Activated T-cell treated with anti-CD3 and anti-CD28 coated beads for 24 hours (primary cell): ENCODE measurements at places on chromosomes 5 and 9.

- no peak for DNase-seq
Measured at GRCh38 chr5:140321796-140322195, 18.9 kb upstream of the PFDN1 start.

DNA sequence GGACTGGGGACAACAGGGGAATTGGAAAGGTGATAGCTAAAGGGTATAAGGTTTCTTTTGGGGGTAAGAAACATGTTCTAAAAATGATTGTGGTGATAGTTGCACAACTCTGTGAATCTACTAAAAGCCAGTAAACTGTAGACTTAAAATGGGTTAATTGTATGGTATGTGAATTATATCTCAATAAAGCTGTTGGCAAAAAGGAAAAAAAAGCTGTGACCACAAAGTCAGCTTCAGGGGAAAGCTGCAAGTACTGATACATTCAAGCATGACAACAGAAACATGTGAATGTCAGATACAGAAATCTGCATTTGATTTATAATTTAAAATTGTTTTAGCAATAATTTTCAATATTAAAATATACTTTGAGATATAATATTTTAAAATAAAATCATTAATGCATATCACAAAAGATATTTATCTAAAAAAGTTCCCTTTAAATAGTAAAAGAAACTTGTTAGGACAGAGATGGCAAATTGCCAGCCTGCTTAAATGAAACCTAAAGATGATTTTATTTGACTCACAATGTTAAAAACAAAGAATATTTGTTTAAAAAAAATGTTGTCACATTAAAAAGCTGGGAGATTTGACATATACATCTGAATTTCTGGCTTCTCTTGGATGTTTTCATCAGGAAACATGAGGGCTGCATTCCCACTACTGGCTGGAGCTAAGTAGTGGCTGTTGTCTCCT, 66.0 kb downstream of the TBCA start:
- DNase-seq: no peak

- DNase-seq: no peak
Measured at GRCh38 chr5:112757468-112758208, 20.0 kb downstream of the APC start.

DNA sequence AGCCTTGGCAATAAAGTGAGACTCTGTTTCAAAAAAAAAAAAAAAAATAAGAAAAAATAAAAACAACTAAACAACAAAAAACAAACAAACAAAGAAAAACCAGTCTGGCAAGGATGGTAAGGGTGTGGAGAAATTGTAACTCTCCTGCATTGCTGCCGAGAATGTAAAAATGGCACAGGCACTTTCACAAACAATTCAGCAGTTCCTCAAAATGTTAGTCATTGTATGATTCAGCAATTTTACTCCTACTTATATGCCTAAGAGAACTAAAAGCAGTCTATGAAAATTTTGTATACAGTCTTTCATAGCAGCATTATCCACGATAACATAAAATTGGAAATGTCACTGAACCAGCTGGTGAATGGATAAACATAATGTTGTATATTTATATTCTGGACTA, 280.4 kb downstream of the CDH9 start:
- DNase-seq: no peak

DNA sequence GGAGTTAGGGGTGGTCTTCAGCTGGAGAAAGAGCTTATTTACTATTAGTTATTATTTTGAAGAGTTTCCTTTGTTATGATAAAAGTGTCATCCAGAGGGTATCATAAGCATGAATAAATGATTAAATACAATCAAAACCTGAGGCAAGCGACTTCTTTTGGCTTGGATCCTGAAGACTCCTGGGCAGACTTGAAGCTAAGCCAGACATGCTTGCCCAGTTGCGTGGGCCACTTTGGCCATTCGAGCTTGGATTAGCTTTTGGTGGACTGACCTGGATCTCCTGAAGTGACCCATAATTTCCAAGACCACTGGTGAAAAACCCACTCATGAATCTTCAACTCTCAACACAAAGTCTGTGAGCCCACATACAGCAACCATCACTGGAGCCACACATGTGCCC, 335.8 kb downstream of the NR2F1-AS1 start:
- no peak for DNase-seq

DNA sequence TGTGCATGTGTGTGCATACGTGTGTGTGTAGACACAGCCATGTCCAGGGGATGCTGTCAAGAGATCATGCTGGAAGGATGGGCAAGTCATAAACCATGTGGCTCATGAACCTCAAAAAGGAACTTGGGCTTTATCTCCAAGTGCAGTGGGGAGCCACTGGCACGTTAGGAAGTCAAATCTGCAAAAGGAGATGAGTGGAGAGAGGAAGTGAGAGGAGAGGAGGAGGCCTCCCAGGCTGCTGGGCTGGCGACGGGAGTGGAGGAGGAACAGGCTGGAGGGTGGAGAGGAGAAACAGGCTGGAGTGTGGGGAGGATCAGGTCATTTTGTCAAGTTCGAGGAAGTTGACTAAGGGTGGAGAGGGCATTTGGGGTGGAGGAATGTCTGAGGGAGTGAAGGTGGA, 29.2 kb upstream of the TIFAB start:
- no peak for DNase-seq

DNA sequence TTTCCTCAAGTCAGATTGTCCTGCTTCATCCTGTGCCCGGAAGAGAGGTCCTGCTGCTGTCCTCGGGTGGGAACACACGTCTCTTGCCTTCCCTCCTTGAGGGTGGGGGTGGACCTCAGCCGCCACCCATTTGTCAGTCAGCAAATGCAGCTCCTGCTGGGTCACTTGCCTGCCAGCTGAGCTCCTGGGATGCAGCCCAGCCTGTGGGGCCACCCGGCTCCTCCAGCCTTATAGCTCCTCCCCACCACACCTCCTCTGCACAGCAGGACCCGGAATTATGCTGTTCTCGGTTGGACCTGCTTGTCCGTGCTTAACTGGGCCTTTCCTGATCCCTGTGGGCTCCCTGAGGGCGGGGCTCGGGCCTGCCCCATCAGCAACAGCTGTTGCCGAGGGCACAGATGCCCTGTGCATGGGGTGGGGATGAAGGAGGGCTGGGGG, 52.7 kb downstream of the RXRA start:
- DNase-seq: no peak

DNA sequence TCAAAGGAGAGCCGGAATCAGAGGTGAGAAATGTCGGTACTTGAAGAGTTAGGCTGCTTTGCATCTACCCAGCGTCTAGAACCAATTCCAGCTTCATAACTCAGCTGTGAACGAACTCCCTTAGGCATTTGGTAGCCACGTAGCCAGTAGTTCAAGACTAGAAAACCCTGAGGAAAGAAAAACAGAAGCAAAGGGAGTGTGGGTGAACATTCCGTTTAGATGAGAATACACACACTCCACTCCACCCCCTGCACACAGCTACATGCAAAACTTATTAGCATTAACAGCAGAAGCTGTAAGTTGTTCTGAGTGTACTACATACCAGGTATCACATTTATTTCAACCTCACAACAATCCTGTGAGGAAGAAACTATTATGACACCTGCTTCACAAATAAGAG, 78.3 kb downstream of the SMIM23 start:
- DNase-seq: no peak

- no peak for DNase-seq
Measured at GRCh38 chr9:120742951-120743416, 28.7 kb upstream of the MEGF9 start.

- no peak for DNase-seq
Measured at GRCh38 chr5:50964746-50965653, 298.6 kb downstream of the PARP8 start.

DNA sequence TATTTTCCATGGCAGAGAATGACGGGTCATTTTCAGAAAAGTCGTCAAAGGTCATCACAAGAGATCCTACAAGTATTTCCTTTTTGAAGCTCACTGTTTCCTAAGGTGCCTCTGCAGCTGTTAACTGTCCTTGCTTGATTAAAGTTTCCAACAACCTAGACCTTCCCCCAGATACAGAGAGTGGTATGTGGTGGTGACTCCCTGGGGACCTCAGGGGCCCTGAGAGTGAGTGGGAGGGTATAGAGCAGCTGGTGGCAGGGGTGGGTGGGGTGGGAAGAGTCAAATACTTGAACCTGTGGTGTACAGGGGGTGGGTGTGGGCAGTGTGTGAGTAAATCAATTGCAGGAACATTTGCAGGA, 1.6 kb upstream of the CD72 start:
- no peak for DNase-seq

- no peak for DNase-seq
Measured at GRCh38 chr5:133487093-133487492, 125.2 kb downstream of the FSTL4 start.

GRCh38 chr9:37126214-37126788, 5.9 kb downstream of the ZCCHC7 start:
- DNase-seq: no peak

GRCh38 chr5:96337048-96337781, 95.8 kb downstream of the PCSK1 start:
- DNase-seq: no peak

DNA sequence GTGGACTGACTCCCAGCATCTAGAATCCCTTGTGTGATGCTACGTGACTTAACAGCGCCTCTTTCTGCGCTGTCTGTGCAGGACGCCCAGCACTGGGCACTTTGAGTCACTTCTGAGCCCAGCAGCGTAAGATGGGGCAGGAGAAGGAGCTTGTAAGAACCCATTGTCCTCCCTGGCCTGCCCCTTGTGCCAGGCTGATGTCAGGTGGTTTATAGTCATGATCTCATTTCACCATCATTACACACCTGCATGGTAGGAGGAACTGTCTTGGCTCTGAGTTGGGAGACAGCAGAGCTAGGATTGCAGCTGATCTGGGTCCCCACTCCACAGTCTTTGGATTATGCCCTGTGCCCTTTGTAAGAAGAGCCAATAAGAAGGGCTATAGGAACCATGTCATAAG, 12.2 kb downstream of the ERGIC1 start:
- DNase-seq: no peak

DNA sequence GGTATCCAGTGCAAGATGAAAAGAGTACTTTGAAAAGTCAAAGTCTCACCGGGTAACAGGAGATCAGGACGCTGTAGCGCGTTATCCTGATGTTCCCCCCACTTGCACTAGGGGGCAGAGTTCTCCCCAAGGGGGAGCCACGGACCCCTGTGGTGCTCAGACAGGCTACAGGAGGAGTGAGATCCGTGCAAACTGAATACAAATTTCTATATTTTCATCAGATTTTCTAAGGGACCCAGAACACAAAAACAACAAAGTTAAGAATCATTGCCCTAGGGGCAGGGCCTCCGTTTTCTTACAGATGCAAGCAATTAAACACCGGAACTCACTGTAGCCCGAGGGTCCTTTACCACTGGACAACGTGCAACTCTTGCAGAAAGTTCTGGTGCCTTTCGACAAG, 2.0 kb downstream of the MYO10 start:
- peak; percentile 20 for DNase-seq

GRCh38 chr5:132834057-132834456, 3.6 kb upstream of the SHROOM1 start:
- no peak for DNase-seq

- DNase-seq: no peak
Measured at GRCh38 chr9:35508069-35508468, 18.2 kb downstream of the RUSC2 start.

DNA sequence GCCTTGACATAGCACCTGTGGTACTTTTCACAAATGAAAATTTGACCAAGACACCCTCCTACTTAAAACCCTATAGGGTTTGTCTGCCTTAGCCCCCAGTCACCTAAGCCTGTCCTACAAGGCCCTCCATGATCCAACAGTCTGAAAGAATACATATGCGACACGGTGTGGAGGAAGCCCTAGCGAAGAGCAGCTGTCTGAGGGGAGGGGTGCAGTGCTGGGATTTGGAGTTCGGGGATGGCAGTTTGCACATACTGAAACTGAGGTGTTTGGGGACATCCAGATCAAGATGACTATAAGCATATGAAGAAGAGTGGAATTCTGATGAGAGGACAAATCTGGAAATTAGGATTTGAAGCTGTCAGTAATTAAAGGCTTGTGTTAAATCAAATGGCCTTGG, 7.2 kb upstream of the MYORG start:
- no peak for DNase-seq

DNA sequence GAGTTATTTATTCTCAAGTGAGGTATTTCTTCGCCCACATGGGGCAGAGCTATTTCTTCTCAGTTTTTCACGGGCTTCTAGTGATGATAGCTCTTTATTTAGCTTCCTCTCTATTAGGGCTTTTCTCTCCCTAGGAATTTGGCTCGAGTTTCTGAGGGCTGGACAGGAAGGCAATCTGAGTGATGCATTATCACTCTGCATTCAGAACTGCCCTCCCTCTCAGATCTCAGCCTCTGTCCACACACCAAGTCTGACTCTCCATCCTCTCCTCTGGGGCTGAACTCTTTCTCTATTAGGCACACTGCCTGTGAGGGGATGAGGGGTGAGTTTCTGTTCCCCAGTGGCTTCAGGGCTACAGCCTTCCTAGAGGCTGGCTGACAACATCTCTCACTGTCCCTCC, 14.9 kb upstream of the SCAMP1 start:
- DNase-seq: no peak

GRCh38 chr5:44361342-44362001, 27.7 kb downstream of the FGF10 start:
- no peak for DNase-seq

GRCh38 chr5:168286386-168286785, 5.1 kb upstream of the WWC1 start:
- DNase-seq: no peak

DNA sequence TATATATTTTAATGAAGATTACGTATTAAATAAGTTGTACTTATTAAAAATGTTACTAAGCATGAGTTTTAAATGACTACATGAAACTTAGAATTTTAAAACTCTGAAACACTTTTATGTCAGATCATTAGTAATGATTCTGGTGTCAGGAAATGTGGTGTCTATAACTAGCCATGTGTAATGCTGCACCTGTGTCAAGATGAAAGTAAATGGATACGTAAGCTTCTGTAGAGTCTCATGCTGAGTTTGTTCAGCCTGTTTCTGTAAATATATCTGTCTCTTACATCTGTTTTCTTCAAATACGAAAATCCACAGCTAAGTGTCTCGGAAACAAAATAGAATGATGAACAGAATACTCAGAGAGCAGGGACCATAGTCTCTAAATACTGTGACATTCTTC, 278.0 kb upstream of the SMC2 start:
- DNase-seq: no peak

- no peak for DNase-seq
Measured at GRCh38 chr9:137956039-137956438, 78.5 kb downstream of the CACNA1B start.

- DNase-seq: no peak
Measured at GRCh38 chr5:108529381-108529780, 147.5 kb upstream of the FBXL17 start.
